ENCODE measurements at places on chromosomes 1 and 21.

DNA sequence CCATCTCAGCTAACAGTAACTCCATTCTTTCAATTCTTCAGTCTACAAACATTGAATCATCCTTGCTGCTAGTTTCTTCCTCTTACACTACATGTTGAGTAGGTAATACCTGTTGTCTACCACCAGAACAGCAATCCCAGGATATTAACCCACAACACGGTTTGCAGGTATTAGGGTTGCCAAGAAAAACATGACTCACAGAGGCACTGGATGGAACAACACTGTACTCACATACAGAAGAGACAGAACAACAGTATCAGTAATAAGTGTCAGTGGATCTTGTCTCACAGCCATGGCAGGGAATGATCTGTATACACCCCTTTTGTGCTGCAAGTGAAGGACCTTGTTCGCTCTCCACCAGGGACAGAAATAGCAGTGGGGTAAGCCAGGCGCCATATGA lies 212.1 kb downstream of the GPR52 start:
- no peak for DNase-seq

DNA sequence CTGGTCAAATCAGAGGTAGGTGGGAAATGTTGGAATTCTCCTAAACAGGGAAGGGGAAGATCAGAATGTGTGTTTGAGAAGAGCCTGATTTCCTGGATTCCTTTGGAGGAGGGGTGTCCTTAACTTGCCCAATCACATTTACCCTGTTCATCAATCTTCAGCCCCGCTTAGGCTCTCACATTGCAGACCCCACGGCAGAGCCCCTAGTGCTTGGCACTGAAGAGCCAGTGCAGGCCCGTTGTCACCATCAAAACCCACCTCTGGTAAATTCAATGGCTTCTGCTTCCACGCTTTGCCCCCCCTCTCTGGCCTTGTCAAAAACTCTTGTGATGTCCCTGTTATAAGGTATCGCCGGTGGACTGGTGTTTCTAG lies 2.3 kb downstream of the AGPAT3 start:
- no peak for DNase-seq

GRCh38 chr1:10431070-10431730 lies 967 bp downstream of the CENPS start:
- peak; percentile 19 for DNase-seq

GRCh38 chr1:189623336-189623735 lies 854.3 kb downstream of the BRINP3 start:
- no peak for DNase-seq

DNA sequence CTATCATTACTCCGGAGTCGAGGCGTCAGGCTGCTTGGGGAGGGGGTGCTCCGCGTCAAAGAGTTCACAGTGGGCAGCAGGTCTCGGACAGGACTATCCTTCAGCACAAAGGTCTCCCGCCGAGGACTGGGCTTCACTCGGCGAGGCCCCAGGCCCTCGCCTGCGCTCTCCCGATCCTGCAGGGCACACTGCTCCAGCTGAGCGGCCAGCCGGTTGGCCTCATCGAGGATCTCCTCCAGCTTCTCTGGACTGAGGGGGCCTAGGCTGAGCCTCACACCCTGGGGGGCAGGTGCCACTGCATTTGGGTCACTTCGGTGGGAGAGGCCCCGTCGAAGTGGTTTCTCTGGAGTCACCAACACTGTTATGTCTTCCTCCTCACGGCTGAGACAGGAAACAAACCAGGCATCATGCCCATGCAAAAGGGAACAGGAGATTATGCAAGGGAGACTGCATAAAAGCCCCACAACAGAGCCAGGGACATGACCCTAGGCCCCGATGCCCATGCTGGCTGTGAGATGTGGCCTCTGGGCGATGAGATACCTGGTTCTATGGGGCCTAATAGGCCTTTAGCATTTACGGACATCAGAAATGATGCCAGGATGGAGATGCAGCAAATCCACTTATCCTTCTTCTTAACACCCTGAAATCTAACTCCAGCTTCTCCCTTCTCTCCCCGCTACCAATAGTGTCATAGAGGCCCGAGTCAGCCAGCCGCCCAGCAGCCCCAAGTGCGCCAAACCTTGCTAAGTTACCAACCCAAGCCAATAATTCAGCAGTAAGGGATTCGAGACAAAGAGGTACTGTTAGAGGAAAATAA lies 1.1 kb downstream of the PSRC1 start:
- DNase-seq, result peak; percentile 55

DNA sequence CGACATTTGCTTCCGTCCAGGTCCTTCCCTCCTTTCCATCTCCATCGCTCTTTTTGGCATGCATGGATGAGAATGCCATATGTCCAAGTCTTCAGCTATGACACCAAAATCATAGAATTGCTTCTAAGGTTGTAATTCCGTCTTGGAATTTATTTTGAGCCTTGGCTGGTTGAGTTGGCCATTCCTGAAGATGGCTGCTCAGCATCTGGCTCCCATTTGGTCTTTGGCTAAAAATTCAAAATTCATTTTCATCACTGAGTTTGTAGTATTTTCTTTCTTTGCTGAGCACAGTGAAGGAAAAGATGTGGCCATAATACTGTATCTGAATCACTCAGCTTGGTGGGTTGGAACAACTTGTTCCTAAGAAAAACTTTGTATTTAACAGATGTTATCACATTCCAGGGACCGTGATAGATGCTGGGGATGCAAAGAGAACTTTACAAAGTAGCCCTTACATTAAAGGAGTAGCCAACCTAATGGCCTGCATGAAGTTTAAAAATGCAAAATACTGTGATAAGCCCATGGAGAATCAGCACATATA lies 15.6 kb downstream of the JUN start:
- DNase-seq, result no peak

DNA sequence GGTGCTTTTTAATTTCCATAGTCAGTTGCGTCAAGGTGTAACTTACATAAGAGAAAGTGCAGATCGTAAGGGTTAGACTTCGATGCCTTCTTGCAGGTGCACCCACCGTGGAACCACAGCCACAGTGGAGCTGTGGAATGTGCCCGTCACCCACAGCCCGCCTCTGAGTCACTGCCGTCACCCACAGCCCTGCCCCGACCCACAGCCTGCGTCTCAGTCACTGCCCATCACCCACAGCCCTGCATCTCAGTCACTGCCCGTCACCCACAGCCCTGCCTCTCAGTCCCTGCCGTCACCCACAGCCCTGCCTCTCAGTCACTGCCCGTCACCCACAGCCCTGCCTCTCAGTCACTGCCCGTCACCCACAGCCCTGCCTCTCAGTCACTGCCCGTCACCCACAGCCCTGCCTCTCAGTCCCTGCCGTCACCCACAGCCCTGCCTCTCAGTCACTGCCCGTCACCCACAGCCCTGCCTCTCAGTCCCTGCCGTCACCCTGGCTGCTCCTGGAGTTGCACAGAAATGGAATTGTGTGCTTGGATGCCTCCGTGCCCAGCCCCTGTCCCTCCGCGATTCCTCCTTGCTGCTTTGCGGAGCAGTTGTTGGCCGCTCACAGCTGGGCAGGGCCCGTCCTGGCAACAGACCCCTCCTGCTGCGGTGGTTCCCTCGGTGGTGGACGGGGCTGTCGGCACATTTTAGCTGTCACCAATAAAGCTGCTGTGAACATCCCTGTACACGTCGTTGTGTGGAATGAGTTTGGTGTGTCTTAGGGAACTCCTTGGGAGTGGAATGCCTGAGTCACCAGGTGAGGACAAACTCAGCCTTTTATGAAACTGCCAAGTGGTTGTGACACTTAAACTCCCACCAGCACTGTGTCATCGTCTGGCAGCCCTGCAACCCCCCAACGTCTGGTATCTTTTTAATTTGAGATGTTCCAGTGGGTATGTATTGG lies 44.9 kb upstream of the COL6A2 start:
- no peak for DNase-seq
